NCI-H526 (cell line): ENCODE measurements at places on chromosomes 11 and 22.

- DNase-seq = peak; percentile 98
These were observed 16.0 kb upstream of the POU2AF1 start for GRCh38 chr11:111395081-111395480.

DNA sequence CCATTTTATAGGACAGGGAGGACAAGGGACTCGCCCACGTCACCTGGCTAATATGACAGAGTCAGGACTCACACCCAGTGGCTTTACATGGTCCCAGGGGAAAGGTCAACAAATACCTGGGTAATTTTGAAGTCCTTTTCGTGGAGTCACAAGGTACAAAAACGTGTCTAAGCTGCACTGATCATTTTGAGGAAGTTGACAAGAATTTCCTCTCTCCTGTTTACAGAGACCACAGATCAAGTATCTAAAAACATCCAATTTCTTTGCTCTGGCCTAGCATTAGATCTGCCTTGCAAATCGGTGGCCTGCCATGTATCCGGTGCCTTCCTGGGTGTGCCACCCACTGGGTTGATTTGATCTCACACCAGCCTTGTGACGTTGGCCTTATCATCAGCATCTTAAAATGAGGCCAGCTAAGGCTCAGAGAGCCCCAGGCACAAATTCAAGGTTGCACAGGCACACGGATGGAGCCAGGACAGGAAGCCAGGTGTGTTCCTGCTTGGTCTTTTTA is 17.6 kb downstream of the GDPD5 start:
- DNase-seq = peak; percentile 30

GRCh38 chr11:123773959-123774358 is 19.6 kb upstream of the OR6X1 start:
- DNase-seq = no peak

GRCh38 chr22:32066820-32067219 is 23.8 kb downstream of the SLC5A1 start:
- DNase-seq = no peak

DNA sequence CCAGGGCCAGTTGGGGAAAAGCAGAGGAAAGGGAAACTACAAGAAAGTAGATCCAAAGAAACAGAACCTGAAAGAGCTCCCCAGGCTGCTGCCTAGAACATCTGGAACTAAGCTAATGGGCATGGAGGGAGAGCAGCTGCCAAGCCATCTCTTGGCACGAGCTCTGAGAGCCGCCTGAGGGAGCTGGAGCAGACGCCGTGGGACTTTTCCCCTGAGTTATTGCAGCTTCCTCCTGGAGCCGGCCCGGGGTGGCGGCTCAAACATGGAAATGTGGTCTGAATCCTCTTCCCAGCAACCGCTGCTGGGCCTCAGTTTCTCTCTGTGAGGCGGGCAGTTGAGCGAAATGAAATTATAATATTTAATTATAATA is 41.8 kb downstream of the LIF start:
- no peak for DNase-seq

DNA sequence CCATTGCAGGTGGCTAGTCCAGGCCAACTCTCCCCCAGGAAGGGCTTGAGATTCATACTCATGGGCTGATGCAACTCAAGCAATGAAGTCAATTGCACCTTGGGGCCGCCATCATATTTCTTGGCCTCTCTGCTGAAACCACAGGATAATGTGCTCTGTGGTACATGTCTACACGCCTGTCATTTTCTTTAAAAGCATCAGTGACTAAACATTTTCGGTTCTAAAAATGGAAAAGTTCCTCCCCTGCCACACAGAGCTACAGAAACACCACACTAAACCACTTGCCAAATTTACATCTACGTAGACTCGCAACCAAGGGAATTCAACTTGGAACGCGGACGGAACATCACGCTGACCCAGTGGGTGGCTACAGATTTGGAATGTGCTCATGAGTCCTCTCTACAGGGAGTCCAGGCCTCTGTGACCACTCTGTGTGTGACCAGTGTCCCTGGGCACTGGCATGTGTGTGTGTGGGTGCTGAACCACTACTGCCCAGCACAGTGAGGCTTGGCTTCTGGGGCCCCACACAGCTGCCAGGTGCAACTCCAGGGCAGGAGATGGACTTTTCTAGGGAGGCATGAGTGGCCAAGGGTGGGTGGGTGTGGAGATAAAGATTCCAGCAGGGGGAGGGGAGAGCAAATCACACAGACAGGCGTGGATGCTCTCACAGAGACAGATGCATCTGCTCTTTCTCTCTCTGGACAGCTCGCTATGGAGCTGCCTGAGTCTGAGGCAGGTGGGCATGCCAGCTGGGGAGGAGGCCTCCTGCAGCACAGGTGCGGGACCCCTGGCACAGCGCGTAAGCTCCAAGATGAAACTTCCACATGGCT is 261.9 kb downstream of the CTTN start:
- no peak for DNase-seq

DNA sequence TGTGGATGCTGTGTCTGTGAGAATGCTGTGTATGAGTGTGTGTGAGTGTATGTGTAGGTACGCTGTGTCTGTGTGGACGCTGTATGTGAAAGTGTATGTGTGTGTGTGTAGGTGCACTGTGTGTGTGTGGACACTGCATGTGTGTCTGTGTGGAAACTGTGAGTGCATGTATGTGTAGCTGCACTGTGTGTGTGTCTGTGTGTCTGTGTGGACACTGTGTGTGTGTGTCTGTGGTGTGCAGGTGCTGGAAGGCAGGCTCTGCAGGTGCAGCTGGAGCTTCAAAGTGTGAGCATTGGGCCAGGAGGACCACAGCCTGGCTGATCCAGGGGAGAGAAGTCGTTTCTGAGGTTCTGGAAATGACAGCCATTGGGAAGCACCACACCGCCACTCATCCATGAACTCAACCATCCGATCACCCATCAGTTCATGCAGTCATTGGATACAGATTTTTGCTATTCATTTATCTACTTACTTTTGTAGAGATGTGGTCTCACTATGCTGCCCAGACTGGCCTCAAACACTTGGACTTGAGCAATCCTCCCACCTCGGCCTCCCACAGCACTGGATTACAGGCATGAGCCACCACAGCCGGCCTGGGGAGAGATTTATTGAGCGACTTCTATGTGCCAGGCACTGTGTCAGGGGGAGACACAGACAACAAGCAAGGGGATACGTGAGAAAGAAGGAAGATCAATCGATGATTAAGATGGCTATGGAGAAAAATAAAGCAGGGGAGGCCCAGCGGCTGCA is 9.6 kb downstream of the TRPM5 start:
- no peak for DNase-seq

- no peak for DNase-seq
These were observed 71.1 kb upstream of the NUP50 start for GRCh38 chr22:45092644-45093043.

DNA sequence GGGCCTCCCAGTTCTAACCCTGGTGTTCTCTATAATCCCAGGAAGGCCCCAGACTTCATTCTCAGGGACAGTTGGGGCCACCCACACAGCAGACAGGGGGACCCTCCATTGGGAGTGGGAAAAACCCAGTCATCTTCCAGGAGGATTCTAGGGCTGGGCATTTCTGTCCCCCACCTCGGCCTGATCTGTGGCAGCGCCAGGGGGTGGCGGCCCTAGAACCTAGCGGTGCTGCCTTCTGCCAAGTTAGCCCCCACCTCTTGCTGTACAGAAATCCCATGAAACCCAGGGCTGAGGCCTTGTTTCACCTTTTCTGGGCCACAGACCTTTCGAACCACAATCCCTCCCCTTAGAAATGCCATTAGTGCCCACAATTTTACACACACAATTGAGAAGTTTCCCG is 9.6 kb downstream of the CHST1 start:
- DNase-seq = no peak

GRCh38 chr22:30574095-30574981 is at the start of gene GAL3ST1:
GAL3ST1 (minus strand) TSS chr22:30574665; CDS start chr22:30557392, 17,273 bp downstream.
- peak; percentile 81 for DNase-seq

DNA sequence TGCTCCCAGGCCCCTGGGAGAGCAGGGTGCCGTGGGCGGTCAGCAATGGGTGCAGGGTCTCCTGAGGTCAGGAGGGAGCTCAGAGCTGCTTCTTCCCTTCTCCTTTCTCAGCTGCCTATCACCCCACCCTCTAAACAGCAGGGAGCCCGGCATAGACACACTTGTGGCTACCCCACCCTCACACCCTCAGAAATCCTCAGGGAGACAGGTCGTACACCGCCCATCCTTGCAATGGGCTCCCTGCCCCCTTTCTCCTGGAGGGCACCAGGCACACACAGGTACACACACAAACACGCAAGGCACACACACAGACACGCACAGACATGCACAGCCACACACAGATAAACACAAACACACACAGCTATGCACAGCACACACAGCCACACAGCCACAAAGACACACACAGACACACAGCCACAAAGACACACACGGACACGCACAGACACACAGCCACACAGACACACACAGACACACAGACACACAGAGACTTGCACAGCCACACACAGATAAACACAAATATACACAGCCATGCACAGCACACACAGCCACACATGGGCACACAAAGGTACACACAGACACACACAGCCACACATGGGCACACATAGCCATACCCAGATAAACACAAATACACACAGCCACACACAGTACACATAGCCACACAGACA is 44.9 kb upstream of the TH start:
- DNase-seq = no peak

DNA sequence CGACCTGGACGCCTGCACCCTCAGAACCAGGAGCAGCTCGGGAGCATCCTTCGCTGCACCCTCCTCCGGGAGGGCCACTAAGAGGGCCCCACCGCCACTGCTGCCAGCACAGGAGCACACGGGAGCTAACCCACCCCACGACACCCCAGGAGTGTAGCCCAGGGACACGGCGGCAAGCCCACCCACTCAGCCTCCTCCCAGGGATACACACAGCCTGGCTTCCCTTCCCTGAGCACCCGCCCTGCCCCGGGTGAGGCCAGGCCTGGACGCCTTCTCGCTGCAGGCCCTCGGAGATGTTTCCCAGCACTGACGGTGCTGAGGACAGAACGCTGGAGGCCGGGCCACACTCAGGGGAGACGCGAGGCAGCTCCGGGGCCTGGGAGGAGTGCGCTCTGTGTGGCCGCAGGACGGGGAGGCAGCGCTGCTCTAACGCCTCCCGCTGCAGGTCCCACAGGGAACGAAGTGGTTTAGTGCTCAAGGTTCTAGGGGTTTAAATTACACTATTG is 190.4 kb downstream of the BRD1 start:
- no peak for DNase-seq

DNA sequence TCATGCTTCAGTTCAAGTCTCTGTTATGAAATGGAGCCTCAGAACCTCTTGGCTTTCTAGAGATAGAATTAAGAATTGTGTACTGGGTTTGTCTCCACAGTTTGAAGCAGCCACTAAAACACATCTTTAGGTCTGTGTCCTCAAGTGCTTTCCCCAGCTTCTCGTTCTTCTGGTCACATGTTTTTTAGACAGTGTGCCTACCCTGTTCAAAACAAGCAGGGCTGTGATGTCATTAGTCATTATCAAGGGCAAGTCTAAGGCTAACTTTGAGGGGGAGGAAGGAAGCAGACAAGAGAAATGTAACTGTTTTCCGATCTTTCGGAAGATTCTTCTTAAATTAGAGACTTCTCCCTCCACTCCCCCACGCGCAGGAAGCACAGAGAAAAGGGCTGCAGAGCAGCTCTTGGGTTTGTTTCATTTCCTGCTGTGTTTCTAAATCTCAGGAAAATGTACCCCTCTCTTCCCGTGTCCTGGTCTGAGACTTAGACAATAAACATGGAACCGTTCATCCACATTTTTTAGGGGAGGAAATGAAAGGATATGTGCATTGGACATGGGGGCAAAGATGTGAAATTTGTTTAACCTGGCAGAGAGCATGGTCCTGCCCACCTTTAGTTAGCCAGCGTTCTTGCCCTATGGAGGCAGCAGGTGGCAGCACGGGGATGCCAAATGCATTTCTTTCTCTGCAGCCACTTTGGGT is 3.1 kb downstream of the AKIP1 start:
- peak; percentile 68 for DNase-seq

- DNase-seq = no peak
These were observed 87.1 kb upstream of the GRK3 start for GRCh38 chr22:25477358-25477757.

DNA sequence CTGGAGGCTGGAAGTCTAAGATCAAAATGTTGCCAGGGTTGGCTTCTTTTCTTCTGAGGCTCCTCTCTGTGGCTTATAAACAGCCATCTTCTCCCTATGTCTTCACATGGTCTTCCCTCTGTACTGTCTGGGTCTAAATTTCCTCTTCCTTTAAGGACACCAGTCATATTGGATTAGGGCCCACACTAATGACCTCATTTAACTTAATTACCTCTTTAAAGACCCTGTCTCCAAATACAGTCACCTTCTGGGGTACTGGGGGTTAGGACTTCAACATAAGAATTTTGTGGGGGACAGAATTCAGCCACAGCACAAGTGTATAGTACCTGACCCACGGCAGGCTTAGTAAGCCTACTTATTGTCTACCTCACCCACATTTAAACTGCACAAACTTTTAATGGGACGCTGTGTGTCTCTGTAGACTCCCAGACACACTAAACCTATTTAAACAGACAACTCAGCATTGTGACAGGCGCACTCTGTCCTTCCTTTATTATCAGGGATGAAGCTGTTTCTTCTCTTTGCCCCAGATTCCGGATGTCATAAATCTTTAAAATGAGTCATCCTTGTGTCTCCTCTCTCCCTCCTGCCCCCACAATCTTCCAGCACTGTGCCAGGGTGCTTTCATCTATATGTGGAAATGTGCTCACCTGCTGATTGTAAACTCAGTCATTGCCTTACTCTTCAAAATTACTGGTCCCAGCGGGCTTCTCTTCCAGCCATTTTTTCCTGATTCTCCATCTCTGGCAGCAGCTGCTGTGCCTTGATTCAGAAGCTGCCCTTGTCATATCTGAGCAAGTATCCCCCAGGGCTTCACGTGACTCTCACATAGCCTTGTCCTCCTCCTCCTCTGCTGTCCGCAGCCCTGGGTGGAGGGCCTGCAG is 5.4 kb upstream of the MAPK8IP1 start:
- DNase-seq = no peak

DNA sequence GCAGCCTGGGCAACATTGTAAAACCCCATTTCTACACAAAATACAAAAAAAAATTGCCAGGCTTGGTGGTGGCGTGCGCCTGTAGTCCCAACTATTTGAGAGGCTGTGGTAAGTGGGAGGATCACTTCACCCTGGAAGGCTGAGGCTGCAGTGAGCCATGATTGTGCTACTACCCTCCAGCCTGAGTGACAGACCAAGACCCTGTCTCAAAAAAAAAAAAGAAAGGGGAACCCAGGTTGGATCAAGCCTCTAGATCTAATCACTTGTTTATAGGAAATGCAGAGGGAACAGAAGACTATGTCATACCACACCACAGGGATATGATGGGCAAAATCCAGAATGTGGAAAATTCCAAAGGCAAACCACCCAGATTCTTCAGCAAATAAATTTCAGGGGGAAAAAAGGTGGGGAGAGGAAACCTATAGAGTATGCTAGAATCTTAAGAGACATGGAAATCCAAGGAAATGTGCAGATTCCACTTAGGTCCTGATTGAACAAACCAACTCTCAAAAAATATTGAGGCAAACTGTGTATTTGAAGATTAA is 16.5 kb upstream of the MALAT1 start:
- no peak for DNase-seq
